ENCODE measurements at places on chromosomes 6 and 20. TPM values are rescaled to one million over a fixed set of nuclear protein-coding genes. Genes with fewer than 3 reads are reported as not detected.
A peak's percentile ranks its signal among the peaks of the same experiment; 100 is the strongest.

MRAP2 gene
- 9.0 TPM for total RNA-seq

KIAA0408 gene
- total RNA-seq: 2.4 TPM

LKAAEAR1 gene
- not detected for total RNA-seq

PHF20 gene
- total RNA-seq: 28.5 TPM

PCK1 gene
- 134 TPM for total RNA-seq

PRICKLE4 gene
- total RNA-seq: 2.7 TPM

TNXB gene
- 20.1 TPM for total RNA-seq

SPINT4 gene
- total RNA-seq: not detected

HDGFL1 gene
- total RNA-seq: not detected

HNF4A gene
- total RNA-seq: 237 TPM

DNA sequence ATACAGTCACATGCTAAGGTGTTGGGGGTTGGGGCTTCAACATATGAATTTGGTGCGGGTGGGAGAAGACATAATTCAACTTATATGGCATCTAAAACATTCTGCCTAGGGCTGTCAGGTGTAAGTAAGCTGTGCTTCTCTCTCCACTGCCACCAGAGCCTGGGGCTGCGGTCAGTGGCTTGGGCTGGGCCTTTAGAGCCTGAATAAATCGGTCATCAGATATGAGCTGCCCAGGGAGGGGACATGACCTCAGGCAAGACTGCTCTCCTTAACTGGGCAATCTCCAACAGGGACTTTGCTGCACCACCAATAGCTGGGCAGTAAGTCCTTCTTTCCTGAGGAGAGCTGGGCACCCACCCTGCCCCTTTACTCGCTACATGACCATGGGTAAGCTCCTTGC lies 24.9 kb upstream of the SIRPA start:
- no peak for DNase-seq

DNA sequence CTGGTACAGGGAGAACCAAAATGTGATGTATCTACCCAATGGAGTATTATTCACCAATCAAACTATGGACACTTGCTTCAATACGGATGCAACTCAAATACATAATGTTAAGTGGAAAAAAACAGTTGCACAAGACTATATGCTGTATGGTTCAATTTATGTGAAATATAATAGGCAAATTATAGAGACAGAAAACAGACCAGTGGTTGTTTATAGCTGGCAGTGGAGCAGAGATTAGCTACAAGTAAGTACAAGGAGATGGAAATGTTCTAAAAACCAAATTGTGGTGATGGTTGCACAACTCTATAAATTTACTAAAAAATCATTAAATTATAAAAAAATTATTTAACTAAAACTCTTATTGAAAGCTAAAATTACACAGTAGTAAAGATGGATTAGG lies 113.2 kb downstream of the PRDM1 start:
- no peak for DNase-seq

DNA sequence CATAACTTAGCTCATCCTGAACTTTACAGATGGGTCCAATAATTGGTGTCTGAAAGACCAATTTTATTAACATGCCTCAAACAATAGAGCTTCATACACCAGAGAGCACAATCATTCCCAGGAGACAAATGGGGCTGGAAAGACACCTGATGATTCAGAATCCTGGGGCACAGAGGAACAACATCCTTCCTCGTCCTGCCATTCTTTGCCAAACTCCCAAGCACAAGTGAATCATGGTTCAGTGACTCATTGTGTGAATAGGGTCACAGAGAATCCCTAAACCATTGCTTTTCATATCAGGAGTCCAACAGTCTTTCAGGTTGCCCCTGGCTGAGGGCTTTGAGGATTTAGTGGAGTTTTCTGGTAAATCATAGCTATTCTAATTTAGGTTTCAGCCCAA lies 266.4 kb upstream of the BMP2 start:
- DNase-seq: no peak

DNA sequence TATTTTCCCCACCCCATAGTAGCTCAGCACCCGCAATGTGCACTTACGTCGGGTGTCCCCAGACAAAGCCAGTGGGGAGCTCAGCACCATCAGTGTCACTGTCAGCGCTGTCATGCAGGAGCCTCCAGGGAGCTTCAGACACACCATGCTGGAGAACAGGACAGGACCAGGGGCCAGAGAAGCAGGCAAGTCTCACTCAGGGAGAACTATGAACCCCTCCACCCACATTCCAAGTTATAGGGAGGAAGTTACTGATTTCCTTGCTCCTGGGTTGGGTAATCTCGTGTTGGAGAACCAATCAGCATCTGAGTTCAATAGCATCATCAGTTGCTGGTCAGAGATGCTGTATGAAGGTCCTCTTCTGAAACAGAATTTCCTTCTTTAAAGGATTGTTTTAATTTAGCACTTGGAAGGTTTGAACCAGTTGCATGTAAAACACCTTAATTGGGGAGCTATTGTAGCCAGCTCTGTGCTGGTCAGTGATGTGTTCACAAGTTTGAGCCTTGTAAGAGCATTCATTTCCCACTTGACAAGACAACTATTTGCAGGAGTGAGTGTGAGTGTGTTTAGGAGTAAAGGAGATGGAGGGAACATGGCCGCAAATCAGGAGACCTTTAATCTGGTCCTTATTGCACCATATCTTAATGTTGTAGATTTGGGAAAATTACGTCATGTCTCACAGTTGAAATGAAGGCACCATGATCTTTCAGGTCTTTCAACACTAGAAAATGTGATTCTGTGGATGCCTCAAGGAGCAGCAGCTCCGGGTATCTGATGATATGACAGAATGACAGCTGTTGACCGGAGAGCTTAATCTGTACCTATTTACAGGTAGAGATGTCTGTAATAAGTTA lies at the start of gene HLA-DRB1:
TSS of gene HLA-DRB1 (minus strand) at position 253 of the 854 bp plus-strand sequence. CDS start at position 147, 106 bp downstream.
- peak; percentile 66 for DNase-seq

DNA sequence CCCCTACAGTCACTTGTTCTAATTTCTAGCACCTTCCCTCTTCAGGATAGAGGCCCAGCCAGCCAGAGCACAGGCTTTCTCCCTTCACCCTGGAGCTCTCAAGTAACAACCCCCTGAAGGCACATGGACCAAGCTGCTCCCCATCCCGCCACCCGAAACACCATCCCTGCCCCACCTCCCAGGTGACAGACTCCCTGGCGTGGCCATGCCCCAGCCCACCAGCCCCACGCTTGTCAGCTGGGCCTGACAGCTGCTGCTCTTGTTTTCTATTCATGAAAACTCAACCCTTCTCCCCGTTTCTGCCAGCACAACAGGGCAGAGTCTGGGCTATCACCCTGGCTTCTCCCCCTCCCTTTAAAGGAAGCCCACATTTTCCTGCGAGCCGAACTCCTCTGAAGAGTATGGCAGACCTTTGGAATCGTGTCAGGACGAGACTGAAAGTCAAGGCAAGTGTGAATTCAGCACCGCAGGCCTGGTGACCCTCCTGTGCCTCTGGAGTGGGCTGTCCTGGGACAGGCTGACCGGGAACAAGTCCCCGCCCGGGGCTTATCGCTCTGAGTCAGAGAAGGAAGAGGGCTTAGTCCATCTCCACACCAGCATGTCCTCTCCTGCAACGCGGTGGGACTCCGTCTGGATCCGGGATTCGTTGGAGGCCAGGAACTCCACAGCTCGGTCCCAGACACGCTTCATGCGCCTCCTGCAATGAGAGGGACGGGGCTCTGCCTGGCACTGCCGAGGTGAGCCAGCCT lies 16.7 kb downstream of the LEMD2 start:
- DNase-seq: no peak

- no peak for DNase-seq
Observed at GRCh38 chr20:40046703-40047102, 642.3 kb downstream of the MAFB start.

DNA sequence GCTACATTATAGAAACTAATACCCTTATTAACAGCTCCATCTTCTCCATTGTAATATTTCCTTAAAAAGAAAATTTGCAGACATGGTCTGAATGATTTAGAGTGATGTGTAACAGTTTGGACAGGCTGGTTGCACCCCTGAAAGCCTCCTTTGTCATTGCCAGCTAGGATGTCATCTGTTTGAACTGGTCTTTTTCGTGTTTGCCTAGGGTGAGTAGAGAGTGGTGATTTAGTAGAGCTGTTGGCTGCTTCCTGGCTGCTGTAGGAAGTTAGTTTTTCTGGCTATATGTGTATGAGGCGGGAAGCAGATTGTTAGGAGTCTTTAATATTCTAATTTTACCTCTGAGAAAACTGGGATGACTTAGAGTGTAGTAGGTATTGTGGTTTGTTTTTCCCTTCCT lies 101.1 kb downstream of the ZFAND3 start:
- DNase-seq: no peak

Data from mucosa of descending colon (tissue), 3 donors.